IPS DF 19.7 (cell line): ENCODE measurements at places on chromosomes 11 and 22.

DNA sequence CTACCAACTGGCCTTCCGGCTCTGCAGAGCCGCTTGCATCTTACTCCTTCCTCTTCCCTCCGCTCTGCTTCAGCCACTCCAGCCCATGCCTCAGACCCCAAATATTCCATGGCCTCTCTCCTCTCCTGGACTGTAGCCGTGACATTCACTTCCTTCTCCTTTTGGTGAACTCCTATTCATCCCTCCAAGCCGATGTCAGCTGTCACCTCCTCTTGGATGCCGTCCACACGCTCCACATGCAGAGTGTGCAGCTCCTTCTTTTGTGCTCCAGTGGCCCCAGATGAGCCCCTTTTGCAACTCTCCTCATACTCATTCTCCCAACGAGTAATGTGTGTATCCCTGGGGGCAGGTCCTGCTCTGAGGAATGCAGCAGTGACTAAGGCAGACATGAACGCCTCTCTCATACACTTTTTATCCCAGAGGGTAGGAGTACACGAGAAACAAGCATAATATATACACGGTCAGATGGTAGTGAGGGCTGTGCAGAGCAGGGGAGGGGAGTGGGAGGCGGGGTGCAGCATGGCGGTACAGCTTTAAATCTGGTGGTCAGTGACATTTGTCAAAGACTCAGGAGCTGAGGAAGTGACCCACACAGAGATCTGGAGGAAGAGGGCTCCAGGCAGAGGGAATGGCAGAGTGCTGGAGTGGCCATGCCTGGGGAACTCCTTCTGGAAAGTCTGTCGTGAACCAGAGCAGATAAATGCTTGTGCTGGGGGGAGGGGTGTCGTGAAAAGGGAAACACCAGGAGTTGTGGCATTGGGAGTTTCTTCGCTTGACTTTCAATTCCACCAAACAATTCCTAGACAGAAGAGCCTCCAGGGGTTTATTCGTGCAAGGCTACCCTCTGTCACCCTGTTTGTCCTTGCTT, 83.8 kb upstream of the ATXN10 start:
- no peak for DNase-seq

GRCh38 chr11:64173616-64174355, 7.9 kb upstream of the MACROD1 start:
- no peak for DNase-seq

DNA sequence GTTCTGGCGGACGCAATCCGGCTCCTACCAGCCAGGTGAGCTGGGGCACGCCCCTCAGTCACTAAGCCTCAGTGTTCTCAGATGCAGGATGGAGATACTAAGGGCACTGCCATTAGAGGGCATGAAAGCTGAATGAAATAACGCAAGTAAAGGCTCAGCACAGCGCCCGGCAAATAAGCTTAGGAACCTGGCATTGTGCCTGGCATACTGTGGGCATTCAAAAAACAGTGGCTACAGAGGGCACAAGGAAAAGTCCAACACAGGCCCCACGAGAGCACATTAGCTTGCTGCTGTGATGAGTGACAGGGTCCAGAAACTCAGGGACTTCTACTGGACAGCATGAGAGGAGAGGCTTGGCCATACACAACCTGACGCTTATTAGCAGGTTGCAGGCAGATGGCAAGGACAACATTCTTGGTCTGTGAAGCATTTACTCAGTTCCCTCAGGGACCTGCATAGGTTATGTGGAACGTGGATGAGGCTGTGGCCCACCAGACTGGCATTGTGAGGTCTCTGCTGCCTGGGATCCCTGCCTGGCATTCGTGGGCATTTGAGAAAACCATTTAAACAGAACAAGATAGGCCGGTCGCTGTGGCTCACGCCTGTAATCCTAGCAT, 12.2 kb downstream of the TXN2 start:
- DNase-seq, result no peak

DNA sequence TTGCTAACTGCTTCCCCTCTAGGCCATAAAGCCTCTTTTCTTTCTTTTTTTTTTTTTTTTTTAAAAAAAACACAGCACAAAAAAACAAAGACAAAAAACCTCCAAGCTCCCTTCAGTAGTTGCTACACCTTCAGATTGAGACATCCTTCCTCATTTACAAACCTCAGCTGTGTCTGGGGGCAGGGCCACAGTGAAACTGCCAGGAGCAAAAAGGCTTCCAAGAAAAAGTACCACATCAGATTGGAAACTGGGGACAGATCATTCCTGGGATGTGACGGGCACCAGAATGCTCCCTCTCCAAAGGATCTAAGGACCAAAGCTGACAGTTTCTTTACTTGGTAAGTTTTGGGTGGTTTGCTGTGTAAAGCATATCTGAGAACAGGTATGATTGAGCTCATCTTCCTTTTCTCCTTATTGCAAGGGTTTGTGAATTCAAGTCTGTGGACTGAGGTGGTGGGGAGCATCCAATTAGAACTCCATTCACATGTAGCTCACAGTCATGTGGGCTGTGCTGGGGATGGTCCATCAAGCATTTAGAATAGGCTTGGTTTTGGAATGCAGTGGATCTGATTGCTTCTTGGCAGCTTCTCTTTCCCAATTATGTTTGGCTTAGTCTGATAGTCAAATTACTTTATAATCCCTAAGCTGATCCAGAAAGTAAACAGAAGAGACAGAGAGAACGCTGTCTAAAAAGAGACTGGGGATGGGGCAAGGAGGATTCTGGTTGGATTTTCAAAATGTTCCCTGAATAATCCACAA, 705 bp downstream of the BBOX1 start:
- DNase-seq, result no peak

- no peak for DNase-seq
Observed at GRCh38 chr22:47122441-47123000, 360.1 kb downstream of the TBC1D22A start.

DNA sequence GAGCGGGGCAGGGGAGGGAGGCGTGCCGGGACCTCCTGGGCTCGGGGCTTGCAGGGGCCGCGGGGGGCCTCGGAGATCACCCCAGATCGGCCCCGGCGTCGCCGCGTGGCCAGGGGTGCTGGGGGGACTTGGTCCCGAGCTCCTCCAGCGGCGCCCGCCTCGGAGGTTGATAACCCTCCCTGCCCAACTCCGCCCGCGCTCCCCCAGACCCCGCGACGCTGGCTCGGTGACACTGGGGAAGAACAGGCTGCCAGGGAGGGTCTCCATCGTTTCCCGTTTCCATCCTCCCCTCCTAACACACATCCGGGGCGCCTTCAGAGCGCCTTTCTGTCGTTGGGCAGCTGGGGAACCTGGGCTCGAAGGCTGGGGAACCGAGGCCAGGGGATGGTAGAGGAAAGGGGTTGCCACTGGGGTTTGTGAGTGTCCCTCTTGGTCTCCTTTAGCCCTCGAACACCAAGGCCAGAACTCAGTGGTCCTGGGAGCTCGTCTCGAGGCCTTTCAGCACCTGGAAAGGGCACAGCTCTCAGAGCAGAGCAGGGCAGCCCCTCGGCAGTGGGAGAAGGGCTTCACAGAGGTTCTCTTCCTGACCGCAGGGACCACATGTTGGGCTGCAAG, 431 bp downstream of the SLC37A2 start:
- DNase-seq, result no peak

- no peak for DNase-seq
Observed at GRCh38 chr11:73225001-73225686, 7.1 kb downstream of the P2RY2 start.

- no peak for DNase-seq
Observed at GRCh38 chr22:27748349-27748748, 53.2 kb downstream of the MN1 start.

DNA sequence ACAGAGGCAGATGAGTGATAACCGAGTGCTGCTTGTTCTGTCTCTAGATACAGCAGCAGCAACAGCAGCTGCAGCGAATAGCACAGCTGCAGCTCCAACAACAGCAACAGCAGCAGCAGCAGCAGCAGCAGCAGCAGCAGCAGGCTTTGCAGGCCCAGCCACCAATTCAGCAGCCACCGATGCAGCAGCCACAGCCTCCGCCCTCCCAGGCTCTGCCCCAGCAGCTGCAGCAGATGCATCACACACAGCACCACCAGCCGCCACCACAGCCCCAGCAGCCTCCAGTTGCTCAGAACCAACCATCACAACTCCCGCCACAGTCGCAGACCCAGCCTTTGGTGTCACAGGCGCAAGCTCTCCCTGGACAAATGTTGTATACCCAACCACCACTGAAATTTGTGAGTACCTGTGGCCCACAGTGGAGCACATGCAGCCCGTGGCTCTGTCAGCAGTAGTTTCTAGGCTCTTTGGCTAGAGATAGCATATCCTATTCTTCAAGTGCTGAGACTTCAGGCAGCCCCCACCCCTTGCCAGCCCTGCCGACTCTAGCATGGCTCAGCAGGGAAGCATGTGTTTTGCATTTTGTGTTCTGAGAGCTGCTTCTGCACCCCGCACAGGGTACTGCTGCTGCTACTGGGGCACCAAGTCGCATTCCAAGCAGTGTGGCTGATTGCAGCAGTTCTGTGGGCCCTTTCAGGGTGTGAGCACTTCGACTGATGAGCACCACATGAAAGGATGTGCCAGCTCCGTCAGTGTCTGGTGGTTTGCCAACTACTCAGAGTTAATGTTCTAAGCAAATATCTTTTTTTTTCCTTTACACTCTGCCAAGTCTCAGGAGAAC, 59.2 kb downstream of the MED15 start:
- DNase-seq, result no peak

DNA sequence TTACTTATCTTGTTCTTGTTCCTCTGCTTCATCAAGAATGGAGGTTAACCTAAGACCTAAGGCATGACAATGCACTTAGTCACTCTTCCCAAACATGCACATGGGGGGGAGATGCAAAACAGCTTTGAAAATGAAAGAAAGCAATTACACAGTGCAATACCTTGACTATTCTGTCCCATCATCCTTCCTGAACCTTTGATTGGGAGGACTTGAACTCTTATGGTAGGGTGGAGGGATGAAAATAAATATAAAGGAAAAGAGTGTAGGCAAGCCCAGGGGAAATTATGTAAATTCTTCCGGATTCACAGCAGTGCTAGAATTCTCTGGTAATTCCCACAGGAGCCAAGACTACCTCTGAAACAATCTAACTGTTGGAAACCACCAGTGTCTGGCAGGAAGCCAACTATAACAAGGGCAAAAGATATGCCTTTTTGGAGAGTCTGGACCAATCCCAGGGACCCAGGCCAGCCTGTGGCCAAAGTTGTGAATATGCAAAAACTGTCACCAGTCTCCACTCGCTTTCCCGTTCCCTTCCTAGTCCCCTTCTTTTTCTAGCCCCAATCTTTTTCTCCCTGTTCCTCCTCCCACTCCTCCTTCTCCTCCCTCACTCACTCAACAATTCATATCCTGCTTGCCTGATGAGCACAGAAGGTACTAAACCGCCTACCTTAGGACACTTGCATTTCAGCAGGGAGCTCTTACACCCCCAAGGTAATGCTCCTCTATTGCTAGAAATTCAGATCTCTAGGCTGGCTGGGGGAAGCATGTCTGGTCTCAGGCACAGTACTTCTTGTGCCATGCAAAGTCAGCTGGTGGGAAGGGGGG, 2.5 kb upstream of the RCN1 start:
- no peak for DNase-seq

GRCh38 chr22:37340331-37341262, 58.3 kb downstream of the CYTH4 start:
- no peak for DNase-seq

- no peak for DNase-seq
Observed at GRCh38 chr11:59267736-59268475, 55.2 kb upstream of the MPEG1 start.

DNA sequence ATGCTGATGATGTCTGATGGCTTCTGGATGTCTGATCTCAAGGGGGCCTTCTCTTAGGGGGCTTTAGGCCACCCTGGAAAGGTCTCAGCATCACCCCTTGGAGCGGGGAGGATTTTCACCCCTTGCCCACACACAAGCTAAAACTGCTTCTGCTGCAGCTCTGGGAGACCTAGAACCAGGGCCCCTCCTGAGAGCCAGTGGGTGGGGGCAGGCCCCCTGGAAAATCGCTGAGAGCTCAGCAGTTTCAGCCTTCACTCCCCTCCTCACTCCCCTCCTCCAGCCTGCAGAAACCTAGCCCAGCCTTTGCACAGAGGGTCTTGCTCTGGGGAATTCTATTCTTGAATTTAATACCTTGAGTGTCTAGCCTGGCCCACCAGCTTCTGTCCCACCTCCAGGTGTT, 17.2 kb downstream of the CD6 start:
- DNase-seq, result no peak

DNA sequence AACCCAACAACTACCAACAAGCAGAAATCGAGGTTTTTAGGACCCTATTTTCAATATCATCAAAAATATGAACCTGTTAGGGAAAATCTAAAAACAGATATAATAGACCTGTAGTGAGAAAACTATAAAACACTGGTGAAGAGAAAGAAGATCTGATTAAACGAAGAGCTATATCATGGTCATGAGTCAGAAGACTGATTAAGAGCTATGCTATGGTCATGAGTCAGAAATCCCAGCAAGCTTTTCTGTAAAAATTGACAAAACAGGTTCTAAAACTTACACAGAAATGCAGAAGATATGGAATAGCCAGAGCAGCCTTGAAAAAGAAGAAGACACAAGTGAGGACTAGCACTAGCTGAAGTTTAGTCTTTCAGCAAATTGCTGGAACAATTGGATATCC, 345.0 kb downstream of the TBC1D22A start:
- DNase-seq, result no peak

DNA sequence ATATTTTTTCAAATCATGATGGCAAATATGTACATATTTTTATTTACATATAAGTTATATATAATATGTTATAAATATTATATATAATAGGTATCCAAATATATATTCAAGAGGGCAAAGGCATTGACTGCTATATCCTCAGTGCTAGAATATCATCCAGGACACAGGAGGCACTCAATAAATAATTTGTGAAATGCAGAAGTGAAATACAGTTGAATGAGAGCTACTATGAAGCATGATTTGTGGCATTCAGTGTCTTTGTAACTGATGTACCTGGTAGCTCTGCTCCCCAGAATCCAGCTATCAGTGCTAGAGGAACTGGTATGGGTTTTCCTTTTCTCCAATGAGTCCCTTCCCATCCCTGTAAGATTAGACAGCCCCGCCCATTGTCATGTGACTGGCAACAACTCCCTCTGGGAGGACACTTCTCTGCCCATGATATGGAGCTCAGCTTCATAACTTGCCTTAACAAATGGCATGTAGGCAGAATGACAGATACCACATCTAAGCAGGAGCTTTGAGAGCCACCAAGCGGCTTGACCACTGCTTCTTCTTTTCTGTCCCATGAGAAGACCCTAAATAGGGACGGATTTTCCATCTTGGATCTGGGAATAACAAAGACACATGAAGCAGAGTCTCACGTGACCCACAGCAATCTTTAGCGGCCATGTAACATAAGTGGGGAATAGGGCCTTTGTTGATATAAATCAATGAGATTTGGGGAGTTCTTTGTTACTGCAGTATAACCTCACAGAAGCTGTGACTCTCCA, 10.2 kb upstream of the CD82 start:
- no peak for DNase-seq
